Large intestine (tissue), 12 donors: ENCODE measurements at places on chromosomes 6 and 20.
A peak's percentile ranks its signal among the peaks of the same experiment; 100 is the strongest.

DNA sequence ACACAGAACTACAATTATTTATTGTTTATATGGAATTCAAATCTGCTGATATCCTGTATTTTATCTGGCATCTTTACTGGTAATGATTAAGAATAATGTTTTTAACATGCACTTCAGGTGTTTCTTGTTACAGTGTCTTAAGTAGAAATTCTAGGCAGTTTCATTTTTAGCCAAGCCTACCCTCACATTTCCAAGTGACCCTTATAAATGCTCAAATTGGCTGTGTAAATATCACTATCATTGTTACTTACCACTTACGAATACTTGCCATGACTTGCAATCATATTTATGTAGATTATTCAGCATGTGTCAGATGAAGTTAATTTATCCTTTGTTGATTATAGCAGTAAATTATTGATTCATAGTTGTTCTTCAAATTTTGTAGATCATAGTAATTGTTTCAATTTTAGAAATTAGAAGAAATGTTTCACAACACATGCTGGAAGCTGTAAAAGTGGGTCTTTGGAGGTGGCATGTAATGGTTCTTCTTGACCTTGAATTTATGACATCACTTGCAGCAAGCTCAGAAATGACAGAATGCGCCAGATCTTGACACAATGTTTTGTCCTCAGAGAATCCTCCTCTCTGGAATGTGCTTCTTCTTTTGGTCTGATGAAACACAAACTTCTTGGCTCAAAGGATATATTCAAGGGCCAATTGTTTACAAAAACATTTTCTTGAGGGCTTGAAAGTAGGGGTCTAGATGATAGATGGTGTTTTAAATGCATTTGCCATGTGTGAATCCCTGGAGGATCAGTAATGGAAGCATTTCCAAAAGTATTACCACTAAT lies 471.8 kb downstream of the COL12A1 start:
- DNase-seq = no peak

- DNase-seq = peak; percentile 84
Measured at GRCh38 chr6:42166444-42167141, 6.6 kb upstream of the GUCA1A start.

- DNase-seq = peak; percentile 60
Measured at GRCh38 chr20:5529331-5530148, 212.8 kb upstream of the PROKR2 start.

DNA sequence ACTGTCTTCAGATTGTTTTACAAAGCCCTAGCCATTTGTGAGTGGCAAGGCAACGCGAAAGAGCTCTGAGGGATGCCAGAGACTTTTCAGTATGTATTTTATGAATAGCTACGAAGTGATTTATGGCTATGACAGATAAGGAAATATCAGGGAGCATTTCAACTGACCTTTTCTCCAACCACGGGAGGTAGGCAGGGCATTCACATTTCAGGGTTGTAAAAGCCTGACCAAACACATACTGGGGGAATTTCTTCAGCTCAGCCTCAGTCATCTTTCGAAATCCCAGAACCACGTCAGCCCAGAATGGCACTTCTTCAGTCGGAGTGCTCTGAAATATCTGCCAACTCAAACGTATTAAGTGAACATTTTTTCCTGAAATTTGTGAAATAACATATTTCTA lies 10.8 kb downstream of the DDO start:
- DNase-seq = peak; percentile 79

GRCh38 chr6:160031442-160031841 lies 62.6 kb downstream of the IGF2R start:
- no peak for DNase-seq

DNA sequence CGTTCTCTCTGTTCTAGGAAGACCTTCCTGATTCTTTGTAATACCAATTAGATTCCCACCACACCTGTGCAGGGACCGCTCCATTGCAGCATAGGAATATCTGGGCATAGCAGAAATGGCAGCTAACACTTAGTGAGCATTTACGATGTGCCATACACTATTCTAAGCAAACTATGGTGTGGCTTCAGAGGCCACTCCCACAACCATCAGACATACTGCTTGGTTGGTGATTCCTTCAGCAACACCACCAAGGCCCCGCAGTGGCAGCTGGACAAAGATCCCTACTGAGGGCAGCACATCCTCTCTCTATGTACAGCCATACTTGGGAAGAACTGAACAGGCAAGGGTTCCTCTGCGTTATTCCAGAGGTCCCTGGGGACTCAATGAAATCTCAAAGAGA lies 6.2 kb downstream of the KCNK5 start:
- DNase-seq = peak; percentile 3

DNA sequence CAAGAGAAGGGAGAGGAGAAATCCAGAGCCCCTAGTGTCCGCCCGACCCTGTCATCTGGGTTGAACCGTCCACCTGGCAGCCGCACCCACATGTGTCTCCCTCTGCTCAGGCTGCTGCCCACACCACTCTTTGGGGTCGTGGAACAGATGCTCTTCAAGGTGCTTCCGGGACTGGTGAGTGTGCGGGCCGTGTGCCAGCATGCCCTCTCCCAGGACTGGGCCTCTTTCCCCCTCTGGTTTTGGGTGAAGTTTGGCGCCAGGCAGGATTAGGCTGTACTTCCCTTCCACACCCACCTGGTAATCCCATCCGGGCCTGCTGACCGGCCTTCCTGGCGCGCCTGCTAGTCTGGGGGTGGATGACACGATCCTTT lies 7.9 kb downstream of the BPIFB3 start:
- no peak for DNase-seq

DNA sequence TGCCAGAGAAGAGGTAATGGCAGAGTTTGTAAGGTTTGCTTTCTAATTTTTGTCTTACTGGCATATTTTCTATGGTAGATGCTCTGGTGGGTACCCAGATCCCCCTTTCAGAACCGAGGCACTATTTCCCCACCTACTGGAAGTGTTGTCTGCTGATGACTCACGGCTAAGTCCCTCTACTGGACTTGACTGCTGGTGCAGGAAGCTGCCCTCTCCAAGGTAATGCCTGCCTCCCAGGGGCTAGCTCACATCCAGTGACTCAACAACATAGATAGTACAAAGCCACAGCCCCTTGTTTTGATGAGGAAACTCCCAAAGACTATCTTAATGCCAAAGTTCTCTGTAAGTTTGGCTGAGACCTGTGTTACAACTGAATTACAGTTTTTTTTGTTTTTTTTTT lies 285.4 kb upstream of the FLRT3 start:
- no peak for DNase-seq

GRCh38 chr6:146111881-146112450 lies 83.1 kb downstream of the GRM1 start:
- DNase-seq = no peak

DNA sequence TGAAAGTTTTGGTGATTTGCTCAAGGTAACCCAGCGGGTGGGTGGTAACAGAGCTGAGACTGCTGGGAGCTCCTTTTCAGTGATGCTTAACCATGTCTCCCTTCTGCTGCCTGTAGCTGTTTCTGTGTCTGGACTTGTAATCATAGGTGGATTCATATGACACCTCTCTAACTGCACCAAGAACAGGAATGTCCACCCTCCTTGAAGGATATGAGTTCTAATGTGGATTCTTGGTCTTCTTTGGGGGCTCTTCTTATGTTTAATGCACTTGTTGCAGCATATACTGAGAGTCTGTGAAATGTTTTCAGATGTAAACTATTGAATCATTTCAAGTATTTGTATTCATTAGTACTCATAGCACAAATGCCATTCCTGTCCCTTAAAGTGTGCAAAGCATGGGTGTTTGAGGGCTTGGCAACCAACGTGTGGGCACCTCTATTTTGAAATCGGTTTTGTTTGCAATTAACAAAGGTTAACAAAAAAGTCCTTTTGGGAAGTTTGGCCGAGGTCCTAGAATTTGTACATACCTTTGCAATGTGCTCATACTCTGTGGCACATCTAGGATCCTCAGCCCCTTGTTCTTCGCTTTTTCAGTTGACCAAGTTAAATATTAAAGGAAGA lies 138.0 kb downstream of the SOX4 start:
- DNase-seq = no peak

- no peak for DNase-seq
Measured at GRCh38 chr6:112522587-112522986, 175.5 kb downstream of the RFPL4B start.

DNA sequence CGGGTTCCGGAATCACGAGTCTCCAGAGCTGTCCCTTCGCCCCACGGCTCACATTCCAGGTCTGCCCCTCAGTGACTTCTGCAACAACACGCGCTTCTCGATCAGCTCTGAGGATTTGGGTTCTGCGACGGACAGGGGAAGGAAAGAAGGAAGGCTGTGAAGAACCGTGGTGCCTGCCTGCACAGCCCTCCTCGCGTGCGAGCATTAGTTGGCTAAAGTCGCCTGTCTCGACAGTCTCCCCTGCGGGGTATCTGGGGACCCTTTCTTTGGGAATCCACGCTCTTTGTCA lies 23.1 kb downstream of the VPS52 start:
- no peak for DNase-seq

DNA sequence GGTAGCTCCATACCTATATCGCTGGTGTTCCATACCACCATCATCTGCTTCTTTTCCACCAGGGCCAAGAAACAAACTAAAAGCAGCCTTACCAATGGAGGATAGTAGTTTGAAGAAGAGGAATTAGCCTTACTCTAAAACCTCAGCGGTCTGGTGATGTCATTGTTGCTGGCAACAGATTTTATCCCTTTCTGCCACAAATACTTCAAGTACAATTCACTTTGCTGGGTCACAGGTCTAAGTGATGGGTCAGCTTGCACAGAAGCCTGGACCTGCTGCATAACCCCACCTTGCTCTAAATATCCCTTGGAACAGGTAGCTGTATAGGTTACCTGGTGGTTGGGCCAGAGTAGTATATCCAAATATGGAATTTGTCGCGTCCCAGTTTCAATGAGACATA lies 53.2 kb upstream of the THEMIS start:
- no peak for DNase-seq

DNA sequence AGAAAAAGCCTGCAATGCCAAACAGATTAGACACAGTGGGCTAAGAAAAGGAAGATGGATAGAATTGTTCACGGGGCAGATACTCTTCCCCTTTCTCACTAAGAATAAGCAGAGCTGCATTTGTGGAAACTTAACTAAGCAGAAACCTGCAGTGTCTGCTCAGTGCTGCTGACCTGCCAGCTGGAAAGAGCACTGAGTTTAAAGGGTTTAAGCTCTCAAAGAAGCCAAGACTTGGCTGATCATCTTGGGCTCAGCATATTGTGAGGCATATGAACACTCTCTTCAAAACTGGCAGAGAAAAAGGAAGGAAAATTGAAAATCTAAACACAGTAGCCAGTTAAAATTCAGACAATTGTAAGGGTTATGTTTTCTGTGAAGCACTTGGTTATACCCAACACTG lies 711.1 kb upstream of the EPHA7 start:
- DNase-seq = no peak

DNA sequence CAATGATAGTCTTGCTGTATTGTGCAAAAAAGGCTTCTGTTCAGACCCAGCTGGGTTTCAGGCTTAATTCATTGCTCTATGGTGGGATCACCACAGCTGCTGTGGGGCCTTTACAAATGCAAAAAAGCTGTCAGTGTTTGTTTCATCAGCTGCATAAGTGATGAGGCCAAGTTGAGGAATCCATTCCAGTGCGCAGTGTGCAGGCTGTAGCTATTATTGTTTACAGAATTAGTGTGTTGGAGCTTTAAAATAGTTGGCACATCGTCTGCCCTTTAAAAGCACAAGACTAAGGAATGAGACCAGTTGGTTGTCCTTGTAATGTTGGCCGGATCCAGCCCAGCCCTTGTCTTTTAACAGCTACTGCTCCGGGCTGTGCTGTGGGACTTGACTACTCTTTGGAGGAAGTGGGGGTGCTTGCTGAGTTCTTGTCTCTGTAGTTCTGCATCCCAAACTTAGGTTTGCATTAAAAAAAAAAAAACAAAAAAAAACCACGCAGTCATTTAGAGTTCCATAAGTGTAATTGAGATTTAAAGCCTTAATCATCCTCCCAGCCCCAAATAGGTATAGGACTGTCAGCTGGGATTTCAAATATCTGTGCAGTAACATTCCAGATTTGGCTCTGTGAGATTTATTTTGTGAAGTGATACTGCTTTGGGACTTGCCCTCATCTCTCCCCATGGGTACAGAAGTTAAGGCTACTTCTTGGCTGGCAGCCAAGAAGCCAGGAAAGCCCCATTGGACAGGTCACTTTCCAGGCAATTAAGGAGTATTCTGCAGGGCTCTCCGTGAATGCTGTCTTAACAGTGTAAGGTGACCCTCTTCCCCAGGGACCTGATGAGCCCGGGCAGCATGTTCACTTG lies 19.3 kb downstream of the JARID2 start:
- DNase-seq = no peak
